Hepatocyte (in vitro differentiated cells): ENCODE measurements at places on chromosomes 2 and 18.

DNA sequence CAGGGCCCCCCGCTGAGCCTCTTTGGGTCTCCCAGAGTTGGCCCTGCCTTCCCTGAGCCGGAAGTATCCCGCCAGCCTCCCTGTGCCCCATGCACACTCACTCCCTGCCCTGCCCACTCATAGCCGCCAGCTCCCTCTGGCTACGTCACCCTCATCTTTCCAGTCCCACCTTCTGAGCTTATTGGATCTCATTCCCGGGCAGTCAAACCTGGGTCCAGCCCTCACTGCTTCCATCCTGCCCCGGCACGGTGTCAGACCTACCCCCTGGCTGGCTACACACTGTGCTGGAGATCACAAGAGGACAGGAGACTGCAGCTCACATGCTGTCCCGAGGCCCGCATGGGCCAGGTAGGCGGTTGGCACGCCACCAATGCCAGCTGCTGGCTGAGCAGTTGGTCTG is 147.2 kb downstream of the ASB1 start:
- DNase-seq = no peak

DNA sequence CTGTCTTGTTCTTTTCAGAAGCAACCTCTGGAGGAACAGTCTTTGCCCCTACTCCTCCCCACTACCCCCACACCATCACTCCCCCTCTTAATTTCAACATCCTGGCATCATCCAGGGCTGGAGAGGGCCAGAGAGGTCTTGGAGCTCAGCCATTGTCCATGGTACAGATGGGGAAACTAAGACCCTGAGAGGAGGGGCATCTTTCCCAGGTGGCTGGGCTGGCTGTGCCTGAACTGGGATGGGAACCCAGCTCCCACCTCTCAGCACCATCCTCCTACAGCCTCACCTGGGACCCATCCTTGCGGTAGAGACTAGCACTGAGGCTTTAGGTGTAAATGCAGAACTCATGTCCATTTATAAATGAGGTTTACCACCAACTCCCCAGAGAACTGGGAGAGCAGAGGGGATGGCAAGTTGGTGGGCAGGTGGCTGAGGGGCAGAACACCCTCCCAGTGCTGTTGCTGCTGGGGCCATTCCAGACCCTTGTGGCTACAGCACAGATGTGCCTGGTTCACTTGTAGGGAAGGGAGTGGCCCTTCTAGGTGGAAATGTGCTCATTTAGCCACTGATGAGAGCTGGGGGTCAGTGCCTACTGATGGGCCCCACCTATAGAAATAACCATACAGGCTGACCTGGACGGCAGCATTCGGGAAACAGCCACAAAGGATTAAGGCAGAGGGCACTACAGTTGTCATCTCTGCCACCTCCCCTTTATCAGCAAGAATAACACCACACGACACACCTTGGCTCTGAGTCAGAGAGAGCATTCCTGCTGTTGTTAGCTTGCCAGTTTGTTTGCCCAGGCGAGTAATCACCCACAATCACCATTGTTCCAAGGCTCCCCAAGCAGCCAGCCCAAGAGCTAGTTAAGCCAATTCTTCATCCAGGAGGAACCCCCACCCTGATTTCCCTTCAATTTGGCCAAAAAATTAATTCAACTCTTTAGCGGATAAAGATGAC is 2.1 kb downstream of the MLPH start:
- peak; percentile 53 for DNase-seq

DNA sequence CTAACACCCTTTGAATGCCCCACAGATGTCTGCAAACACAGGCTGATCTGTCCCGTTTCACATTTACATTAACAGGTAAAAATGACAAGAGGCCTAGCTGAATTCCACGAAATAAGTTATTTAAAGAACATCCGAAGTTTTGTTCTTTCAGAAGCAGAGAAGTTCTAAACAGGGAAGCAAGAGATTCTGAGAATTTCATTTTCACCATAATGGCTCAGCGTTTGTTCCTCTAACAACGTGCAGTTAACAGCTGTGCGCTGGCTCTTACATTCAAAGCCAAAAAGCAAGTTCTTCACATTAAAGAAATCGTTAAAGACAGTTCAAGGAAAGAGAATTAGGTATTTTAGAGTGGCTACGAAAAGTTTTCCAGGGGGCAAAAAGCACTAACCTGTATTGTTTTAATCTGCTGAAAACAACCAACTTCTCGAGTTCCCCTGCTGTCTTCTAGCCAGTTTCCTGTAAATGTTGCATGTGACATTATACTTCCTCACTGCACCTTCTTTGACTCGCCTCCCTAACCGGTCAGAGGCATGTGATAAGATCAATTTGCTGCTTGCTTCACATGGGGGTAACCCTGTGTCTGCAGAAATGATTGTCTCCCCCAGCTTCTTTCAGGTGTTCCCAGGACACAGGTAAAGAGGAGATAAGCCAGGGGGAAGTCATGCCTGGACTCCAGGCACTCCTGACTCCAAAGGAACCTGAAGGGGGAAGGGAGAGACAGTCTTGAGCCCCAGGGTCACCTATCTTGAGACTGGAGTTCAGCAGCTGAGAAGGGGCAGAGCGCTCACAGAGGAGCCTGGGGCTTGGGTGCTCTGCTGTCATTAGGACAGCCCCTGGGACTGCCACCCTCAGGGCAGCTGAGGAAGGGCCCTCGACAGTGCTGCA is 36.8 kb upstream of the WIPF1 start:
- DNase-seq = no peak

- no peak for DNase-seq
These were observed 430.6 kb downstream of the TMX3 start for GRCh38 chr18:68284236-68284780.

GRCh38 chr2:222064286-222064685 is 234.5 kb downstream of the PAX3 start:
- no peak for DNase-seq
